ENCODE measurements at places on chromosomes 6 and 20.

GRCh38 chr6:45684476-45684875 lies 306.7 kb upstream of the SUPT3H start:
- DNase-seq, result no peak

- no peak for DNase-seq
Measured at GRCh38 chr6:32906539-32906938, 34.3 kb downstream of the HLA-DMB start.

- DNase-seq, result no peak
Measured at GRCh38 chr6:40302856-40303454, 284.2 kb downstream of the LRFN2 start.

- no peak for DNase-seq
Measured at GRCh38 chr6:165186041-165186440, 123.4 kb downstream of the C6orf118 start.

DNA sequence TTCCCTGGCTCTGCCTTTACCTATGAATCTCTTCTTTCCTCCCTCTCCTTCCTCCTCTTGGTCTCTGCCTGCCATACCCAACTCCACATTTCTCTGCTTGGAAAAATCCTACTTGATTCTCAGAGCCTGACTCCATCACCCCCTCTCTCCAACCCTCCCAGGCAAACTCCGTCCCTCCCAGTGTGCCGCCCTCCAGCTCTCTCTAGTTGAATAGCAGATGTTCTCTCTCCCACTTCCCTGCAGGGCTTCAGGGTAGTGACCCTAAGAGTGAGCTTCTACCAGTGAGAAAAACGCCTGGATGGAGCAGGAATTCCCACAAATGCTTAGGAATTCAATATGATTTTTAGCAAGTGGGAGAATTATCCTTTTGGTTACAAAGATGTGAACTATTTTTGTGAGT lies 141.6 kb downstream of the MTHFD1L start:
- no peak for DNase-seq

Data from SIG-M5 (cell line).